Activated T-cell treated with anti-CD3 and anti-CD28 coated beads, Interleukin-2, amount 50 U/mL, for 1 hour (primary cell): ENCODE measurements at places on chromosomes 13 and 19.

- DNase-seq, result no peak
Observed at GRCh38 chr19:2982983-2983350, 5.6 kb downstream of the TLE6 start.

- no peak for DNase-seq
Observed at GRCh38 chr13:110912651-110913051, 2.2 kb downstream of the ANKRD10 start.

DNA sequence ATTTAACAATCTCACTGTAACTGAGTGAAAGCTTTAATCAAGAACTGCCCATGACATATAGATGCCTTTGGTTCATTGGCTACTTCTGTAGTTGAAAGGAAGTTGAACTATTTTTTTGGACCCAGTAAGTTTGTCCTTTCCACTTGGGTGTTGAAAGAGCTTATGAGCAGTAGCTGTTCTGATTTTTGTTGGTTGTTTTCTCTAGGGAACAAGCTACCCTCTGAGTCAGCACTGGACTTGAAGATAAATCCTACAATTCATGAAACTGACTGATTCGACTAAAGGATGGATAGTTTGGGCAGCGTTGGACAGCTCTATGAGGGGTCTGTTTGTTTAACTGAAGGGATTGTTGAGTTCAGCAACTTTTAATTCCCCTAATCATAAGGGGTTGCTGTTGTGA lies 101.0 kb downstream of the PAN3 start:
- no peak for DNase-seq

- DNase-seq, result no peak
Observed at GRCh38 chr13:101202590-101202989, 213.7 kb downstream of the NALCN start.

- DNase-seq, result peak; percentile 31
Observed at GRCh38 chr13:50512474-50513299, 330.8 kb downstream of the DLEU7 start.

- DNase-seq, result no peak
Observed at GRCh38 chr19:50835103-50835784, 1.9 kb upstream of the KLK15 start.

DNA sequence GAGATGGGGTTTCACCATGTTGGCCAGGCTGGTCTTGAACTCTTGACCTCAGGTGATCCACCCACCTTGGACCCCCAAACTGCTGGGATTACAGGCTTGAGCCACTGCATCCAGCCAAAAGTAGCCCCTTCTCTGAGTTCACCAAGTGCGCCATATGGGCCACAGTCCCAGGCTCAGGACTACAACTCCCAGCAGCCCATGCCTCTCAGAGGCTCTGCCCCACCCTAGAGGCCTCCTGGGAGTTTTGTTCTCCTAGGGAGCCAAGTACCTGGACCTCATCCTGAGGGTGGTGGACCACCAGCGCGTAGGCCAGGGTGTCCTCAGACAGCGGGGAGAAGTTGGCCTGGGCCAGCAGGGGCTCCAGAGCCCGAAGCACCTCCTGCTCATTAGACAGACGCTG lies 18.8 kb downstream of the TMEM143 start:
- no peak for DNase-seq

DNA sequence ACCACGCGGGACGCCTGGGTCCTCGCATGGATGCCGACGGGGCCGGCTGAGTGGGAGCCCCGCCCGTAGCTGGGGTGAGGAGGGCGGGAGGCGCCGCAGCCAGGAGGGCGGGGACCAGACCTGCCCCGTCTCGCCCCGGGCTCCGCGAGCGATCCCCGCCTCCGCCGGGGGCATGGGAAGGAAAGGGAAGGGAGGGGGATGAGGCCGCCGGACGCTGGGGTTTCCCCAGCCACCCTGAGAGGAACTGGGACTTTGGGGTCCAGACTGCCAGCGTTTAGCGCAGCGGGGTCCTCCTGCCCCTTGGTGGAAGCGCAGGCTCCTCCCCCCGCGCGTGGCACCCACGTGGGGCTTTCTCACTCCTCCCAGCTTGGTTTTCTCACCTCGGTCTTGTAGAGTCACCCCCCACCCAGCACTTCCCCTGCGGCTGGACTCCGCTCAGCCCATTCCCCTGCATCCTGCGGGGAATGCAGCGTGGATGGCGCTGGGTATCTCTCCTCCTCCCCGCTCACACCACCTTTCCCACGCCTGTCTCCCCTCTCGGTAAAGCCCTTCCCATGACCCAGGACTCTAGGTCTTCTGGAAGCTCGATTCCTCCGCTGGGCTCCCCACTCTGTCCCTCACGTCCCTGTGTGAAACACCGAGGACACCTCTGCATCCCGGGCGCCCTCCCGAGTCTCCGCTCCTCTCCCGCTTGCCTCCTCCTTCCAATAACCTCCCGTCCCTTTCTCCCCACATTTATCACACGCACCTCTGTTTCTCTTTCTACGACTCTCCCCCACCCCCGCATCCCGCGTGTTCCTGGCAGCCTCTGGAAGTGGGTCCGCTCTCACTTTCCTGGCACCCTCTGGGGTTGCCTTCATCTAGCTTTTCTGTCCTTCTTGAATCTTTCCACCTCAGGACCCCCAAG lies 2.1 kb downstream of the TGFB1 start:
- peak; percentile 87 for DNase-seq

GRCh38 chr19:524062-524674 lies 7.4 kb upstream of the CDC34 start:
- DNase-seq, result no peak

DNA sequence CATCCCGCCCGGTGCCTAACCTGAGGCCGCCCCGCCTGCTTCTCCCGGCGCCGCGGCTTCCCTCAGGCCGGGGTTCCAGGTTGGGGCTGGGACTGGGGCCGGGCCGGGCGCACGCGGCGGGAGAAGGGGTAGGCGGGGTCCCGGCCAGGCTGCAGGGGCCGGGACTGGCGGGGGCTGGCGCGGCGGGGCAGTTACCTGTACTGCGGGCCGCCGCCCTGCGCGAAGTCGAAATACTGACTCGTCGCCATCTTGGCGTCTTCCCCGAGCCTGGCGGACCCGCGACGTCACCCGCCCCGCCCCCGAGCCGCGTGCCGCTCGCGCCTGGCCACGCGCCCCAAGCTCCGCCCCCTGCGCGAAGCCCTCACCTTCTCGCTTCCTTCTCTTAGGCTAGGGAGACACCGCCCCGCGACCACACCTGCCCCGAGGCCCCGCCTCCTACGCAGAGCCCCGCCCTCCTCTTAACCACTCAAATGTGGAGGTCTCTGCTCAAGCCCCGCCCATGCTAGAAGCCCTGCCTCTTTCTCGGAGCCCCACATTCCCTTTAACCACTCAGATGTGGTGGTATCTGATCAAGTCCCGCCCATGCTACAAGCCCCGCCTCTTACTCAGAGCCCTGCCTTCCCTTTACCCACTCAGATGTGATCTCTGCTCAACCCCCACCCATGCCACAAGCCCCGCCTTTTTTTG lies at the start of gene ZFR2:
TSS of gene ZFR2 (minus strand) at position 269 of the 687 bp plus-strand sequence. CDS start at position 248, 21 bp downstream.
- peak; percentile 35 for DNase-seq

DNA sequence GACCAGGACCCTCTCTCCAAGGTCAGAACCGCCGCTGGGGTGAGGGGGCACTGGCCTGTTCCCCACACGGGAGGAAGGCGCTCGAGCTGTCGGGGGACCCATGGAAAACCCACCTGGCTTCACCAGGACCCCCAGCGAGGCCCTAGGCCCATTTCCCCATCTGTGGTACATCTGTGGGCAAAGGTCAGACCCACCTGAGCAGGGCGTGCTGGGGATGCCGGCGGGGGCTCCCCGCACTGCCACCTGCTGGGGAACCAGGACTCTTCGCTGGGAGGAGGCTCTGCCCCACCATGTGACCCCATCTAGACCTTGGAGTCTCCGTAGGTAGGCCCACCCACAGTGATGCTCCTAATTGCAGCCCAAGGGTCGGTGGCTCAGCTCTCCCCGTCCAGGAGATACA lies 511 bp downstream of the WDR88 start:
- DNase-seq, result no peak

GRCh38 chr19:525029-525428 lies 6.5 kb upstream of the CDC34 start:
- no peak for DNase-seq

- no peak for DNase-seq
Observed at GRCh38 chr13:30785191-30785850, 50.0 kb downstream of the ALOX5AP start.

DNA sequence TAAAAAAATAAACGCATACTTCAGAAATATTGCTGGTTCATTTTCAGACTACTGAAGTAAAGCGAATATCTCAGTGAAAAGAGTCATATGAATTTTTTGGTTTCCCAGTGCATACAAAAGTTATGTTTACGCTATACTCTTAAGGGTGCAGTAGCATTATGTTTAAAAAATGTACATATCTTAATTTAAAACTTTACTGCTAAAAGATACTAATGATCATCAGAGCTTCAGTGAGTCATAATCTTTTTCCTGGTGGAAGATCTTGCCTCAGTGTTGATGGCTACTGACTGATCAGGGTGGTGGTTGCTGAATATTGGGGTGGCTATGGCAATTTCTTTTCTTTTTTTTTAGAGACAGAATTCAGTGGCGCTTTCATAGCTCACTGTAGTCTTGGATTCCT lies 48.9 kb downstream of the NDFIP2 start:
- DNase-seq, result no peak

- DNase-seq, result no peak
Observed at GRCh38 chr13:110374431-110375370, 67.6 kb downstream of the COL4A2 start.

GRCh38 chr19:13888281-13888680 lies 11.3 kb downstream of the NANOS3 start:
- no peak for DNase-seq

GRCh38 chr13:30222254-30222653 lies 85.1 kb downstream of the KATNAL1 start:
- DNase-seq, result no peak

GRCh38 chr13:27965740-27966640 lies 3.1 kb downstream of the CDX2 start:
- DNase-seq, result no peak

DNA sequence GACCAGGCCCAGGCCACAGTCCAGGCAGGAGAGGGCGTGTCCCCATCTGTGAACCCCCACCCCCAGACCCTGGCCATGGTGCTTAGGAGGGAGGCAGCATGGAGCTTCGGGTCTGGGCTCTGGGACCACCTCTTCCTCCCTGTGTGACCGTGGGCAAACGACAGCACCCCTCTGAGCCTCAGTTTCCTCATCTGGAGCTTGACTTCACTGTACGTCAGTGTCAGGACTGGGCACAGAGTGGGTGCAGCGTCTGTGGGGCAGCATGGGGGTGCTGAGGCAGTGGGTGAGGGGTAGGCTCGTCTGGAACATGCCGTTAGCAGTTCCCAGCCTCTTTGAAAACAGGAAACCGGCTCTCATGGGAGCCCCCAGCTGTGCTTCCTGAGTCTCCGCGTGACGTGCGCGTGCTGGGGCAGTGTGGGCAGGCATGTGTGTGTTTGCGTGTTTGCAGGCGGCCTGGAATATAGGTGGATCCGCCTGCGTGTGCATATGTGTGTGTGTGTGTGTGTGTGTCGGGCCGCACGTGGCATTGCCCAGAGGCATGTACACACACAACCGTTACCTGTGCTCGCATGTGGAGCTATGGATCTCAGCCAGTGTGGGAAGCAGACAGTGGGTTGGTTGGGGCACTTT lies 15.8 kb downstream of the ARRDC2 start:
- DNase-seq, result peak; percentile 77

DNA sequence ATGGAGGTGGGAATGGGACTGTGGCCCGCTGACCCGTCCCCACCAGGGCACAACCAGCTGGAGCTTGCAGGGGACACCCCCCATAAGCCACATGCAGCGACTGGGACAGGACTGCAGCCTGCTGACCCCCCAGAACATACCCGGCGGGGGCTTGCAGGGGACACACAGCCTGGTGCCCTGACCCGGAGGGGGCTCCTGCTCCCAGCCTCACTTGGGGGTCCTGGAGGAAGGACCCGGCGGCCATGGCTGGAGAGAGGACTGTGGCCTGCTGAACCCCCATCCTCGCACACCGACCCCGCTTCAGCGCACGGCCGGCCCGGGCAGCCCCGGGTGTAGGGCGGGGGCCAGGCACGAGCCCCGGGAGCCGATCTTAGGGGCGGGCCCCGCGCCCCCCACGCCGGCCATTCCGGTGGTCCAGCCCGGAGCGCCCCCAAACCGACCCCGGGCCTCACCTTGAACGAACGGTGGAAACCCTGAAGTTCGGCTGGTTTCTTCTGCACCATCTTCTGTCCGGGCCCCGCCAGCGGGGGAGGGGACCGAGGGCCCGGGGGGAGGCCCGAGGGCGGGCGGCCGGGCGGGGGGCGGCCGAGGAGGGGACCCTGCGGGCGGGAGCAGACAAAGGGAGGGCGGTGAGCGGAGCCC lies 574 bp downstream of the MKNK2 start:
- no peak for DNase-seq

- no peak for DNase-seq
Observed at GRCh38 chr13:38656699-38657098, 30.2 kb upstream of the FREM2 start.

GRCh38 chr13:30047154-30047874 lies 196.9 kb upstream of the UBL3 start:
- DNase-seq, result no peak

DNA sequence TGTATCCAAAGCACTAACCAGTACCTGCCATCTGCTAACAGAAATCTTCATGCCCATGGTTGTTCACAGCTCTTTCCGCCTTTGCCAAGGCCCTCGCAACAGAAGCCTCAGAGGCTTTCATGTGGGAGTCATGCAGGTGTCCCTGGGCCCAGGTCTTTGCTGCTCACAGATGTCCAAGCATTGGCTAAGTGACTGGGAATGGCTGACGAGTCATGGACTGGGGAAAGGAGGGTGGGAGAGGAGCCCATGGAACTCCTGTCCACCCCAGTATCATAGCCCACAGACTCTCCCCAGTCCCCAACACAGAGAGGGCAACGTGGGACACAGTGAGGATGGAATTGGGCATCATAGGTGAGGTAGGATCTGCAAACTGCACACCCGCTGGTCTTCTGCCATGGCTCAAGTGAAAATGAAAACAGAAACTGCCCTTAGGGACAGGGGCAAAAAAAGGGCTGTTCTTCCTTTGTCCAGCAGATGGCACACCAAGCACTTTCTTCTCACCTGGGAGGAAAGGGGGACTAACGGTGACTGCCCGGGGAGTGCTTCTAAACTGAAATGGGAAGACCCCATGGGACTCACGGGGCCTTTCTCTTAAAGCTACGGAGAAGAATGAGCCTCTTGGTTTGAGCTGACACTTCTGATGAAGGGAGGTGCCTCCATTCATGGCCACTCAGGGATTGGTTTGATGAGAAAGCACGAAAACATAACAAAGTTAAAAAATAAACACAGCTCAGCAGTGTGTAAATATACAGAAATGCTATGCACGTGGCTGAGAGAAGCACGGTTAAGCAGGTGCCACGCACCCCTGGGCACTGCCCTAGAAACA lies 11.1 kb upstream of the DHRS12 start:
- DNase-seq, result peak; percentile 73

- peak; percentile 53 for DNase-seq
Observed at GRCh38 chr13:25874907-25875306, 176.9 kb downstream of the SHISA2 start.

- DNase-seq, result no peak
Observed at GRCh38 chr19:4556597-4557127, 2.8 kb downstream of the SEMA6B start.
